Naive B cell (primary cell): ENCODE measurements at places on chromosomes 5 and 9. TPM values are rescaled to one million over a fixed set of nuclear protein-coding genes. Genes with fewer than 3 reads are reported as not detected.

The EMB gene
- 143 TPM for polyA plus RNA-seq

The TCOF1 gene
- 5.1 TPM for polyA plus RNA-seq

The OBP2B gene
- polyA plus RNA-seq, result not detected

The SPARC gene
- polyA plus RNA-seq, result 28.9 TPM

The ZNF454 gene
- not detected for polyA plus RNA-seq

The AJM1 gene
- not detected for polyA plus RNA-seq

The TEX53 gene
- polyA plus RNA-seq, result not detected
